ENCODE measurements at places on chromosomes 7 and 10.

- DNase-seq = no peak
Measured at GRCh38 chr10:11451640-11452260, 159.7 kb downstream of the USP6NL start.

- no peak for DNase-seq
Measured at GRCh38 chr7:49635800-49636199, 137.6 kb upstream of the VWC2 start.

- DNase-seq = no peak
Measured at GRCh38 chr10:47047127-47047504, 135.9 kb downstream of the PTPN20 start.

DNA sequence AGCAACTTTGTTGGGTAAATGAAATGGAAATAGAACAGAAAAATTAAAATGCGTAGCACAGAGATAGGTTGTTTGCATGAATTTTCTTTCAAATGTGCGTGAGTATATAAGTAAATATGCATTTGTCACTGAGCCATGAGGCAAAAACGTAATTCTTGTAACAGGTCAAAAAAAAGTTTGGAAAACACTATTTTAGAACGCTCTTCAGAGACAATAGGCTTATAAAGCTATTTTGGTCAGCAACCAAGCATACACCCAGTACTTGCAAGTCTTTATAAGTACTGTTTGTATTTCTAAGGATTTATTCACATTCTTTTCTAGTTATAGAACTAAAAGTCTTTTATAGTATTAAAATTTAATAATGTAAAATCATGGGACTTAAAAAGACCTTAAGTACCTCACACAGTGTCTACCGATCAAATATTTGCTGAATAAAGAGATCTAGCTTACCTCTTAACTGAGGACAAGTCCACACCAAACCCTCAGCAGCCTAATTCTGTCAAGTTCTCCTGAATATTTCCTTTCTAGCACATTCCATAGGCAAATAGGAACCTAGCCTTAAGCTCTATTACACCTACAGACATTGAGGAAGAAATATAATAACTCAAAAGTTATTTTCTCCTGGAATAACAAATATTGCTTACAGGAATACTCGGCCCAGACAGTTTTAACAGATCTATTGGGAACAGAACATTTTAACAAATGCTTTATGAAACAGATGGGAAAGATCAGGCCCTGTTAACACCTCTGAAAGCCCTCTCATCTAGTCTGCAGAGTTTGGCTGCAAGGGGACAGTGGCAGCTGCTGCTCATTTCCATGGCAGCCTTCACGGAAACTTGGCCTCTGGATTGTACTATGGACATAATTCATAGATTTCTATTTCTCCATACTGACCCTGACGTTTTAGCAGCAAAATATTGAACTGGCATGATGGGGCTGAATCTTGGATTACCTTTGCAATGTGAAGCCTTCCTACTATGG, 8.8 kb downstream of the CRPPA start:
- DNase-seq = no peak

GRCh38 chr10:79487296-79488194, 24.8 kb upstream of the EIF5AL1 start:
- no peak for DNase-seq

DNA sequence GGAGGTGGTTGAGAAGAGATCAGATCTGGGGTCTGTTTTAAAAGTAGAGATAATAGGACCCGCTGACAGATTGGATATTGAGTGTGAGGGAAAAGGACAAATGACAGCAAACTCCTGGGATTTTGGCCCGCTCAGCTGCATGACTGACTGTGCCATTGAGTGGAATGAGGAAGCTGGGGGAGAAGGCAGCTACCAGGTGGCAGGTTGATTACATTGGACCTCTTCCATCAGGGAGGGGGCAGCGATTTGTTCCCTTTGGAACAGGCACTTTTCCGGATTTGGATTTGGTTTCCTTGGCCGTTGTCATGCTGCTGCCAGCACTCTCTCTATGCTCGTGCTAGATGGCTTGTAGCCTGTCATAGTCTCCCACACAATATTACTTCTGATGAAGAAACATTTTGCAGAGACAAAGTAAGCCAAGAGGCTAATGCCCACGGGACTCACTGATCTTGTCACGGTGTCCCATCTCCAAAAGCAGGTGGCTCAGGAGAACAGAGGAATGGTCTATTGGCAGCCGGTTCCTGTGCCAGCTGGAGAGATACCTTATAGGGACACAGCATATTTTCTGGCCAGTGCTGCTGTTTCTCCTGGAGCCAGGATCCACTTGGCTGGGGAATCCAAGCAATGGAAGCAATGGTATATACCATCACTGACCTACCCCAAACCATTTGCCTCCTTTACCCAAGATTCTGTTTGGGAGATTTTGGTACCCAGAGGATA, 69.1 kb upstream of the WAC start:
- DNase-seq = no peak

DNA sequence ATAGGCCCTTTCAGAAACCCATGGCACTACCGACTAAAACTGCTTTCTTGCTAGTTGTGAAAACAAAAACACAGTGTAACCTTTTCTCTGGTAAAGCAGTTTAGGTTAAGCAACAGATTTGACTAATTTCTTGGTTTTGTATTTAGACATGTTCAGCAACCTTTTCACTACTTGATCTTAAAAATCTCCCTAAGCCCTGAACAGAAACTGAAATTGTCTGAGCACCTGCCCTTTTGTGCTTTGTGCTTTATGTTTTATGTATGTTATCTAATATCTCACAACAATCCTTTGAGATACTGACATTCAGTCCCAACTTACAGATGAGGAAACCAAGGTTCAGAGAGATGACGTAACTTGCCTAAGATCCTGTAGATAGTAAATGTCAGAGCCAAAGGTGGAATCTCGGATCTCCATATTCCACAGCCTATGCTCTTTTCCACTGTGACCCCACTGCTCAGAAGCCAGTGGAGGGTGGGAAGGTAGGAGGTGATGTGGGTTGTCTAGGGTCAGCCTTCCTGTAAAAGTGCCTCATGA, 146.6 kb downstream of the LCOR start:
- DNase-seq = no peak

Measured in stimulated activated CD8-positive, alpha-beta memory T cell treated with anti-CD3 and anti-CD28 coated beads, Interleukin-2, amount 100 ng/mL, for 1 hour (primary cell).